ENCODE measurements at places on chromosomes 3 and 15. TPM values are rescaled to one million over a fixed set of nuclear protein-coding genes. Genes with fewer than 3 reads are reported as not detected.

Gene ZNF80
- not detected for total RNA-seq

Gene GATA2
- total RNA-seq: 12.5 TPM

Gene GHSR
- not detected for total RNA-seq

Gene SHISA5
- 183 TPM for total RNA-seq

DNA sequence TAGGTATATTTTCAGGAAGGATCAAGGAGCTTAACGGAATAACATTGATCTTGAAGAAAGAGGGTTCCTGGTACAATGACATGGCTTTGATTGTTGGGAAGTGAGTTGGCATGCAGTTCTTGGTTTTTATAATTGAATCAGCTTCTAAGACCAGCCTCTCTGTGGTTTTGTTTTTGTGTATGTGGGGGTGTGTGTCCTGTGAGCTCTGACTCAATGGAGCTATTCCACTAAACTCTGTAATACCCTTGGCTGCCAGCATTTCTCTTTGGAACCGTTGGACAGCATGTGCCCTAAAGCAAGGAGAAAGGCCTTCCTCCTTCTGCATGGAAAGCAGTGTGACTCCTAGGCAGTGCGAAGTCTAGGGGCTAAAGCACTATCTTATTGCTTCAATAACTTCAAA is 124.8 kb downstream of the EDEM1 start:
- DNase-seq: no peak

DNA sequence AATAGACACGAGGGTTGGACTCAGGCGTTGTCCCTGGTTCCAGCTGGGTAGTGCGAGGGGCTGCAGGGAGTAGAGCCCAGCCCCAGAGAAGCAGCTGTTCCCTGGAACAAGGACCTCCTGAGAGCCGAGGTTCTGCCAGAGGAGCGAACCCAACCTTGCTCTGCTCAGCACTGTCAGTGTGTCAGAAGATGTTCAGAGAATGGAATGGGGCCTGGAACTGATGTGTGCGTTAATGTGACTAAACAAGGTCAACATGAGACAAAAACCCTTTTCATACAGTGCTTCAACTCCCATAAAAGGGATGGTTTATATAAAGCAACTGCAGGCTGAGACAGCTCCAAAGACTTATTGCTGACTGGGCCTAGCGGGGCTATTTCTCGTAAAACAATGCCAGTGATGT is 35.5 kb upstream of the HACD2 start:
- DNase-seq: no peak

GRCh38 chr3:23861689-23862088 is 55.1 kb downstream of the NKIRAS1 start:
- no peak for DNase-seq

DNA sequence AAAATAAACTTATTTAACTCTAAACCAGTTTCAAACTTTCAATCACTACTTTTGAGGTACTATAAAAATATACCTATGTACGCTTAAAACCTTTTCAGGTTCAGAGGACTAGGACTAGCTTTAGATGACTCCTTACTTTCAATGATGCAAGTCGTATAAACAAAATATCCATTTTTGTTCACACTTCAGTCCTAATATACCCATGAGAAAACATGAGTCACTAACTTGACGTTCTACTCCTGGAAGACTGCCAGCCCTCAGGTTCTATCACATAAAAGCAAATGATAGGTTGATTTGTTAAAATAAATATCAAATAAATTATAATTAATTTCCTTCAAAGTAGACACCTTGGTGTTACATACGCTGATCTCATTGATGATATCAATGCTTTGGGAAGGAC is 10.6 kb upstream of the P3H2 start:
- no peak for DNase-seq

- no peak for DNase-seq
Observed at GRCh38 chr15:88636050-88636449, 2.8 kb upstream of the ISG20 start.
